ENCODE measurements at places on chromosomes 6 and 20.

GRCh38 chr6:41555326-41556300, 9.4 kb downstream of the FOXP4 start:
- H3K27ac ChIP-seq, result no peak overlapping the region
- peaks cover 19% of the 10 kb centered on the region for H3K4me1 ChIP-seq
- no peak overlapping the region for H3K4me3 ChIP-seq
- DNase-seq, result no peak
- no peaks in the 10 kb centered on the region for H3K36me3 ChIP-seq

DNA sequence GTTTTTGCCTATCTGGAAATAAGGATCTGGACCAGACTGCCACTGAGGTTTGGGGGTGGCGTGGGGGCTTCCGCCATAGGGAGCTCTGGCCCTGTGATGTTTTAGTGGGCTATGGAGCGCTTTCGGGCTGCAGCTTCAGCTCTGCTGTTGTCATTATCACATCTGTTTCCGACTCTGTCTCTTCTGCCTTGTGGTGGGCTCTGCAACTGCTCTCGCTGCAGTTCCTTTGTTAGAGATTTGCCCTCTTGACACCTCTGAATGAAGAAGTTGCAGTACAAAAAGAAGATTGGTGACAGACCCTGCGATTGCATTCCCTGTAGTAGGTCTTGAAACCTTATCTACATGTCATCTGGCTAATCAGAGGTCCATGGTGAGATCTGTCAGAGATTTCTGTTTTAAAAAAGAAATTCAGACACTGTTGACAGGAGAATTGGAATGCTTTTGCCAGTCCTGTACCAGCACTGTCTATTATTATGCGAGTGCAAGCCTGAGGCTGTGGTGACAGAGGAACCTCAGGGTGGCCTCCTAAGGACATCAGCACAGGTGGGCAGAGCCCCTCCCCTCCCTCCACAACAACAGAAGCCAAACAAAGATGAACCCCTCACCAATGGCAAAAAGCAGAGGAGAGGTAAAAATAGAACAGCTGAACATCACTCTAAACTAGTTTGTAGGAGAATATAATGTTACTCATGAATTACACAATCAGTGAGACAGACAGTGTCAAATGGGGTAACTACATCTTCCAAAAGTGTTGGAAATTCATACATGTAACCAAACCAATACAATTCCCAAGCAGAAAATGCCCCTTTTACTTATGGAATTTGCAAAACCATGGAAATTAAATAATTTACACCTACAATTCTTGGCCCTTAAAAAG, 63.5 kb upstream of the DEFB112 start:
- H3K4me3 ChIP-seq, result no peak overlapping the region
- no peaks in the 10 kb centered on the region for H3K27me3 ChIP-seq
- no peak overlapping the region for H3K27ac ChIP-seq
- H3K36me3 ChIP-seq, result no peaks in the 10 kb centered on the region

GRCh38 chr6:46525583-46525982, 34.3 kb upstream of the RCAN2 start:
- no peak for DNase-seq
- H3K27ac ChIP-seq, result no peak overlapping the region
- no peaks in the 10 kb centered on the region for H3K4me1 ChIP-seq
- no peaks in the 10 kb centered on the region for H3K36me3 ChIP-seq
- no peaks in the 10 kb centered on the region for H3K27me3 ChIP-seq

- H3K27ac ChIP-seq, result no peak overlapping the region
- H3K36me3 ChIP-seq, result peaks cover 5% of the 10 kb centered on the region
- no peak for DNase-seq
- no peaks in the 10 kb centered on the region for H3K4me1 ChIP-seq
- H3K27me3 ChIP-seq, result no peaks in the 10 kb centered on the region
- H3K4me3 ChIP-seq, result no peak overlapping the region
These were observed 63.4 kb downstream of the SERAC1 start for GRCh38 chr6:158104696-158105095.

GRCh38 chr6:44470746-44471145, 83.2 kb downstream of the CDC5L start:
- no peak overlapping the region for H3K27ac ChIP-seq
- no peaks in the 10 kb centered on the region for H3K27me3 ChIP-seq
- H3K4me1 ChIP-seq, result no peaks in the 10 kb centered on the region

GRCh38 chr20:62112368-62112767, 9.9 kb upstream of the LSM14B start:
- no peak overlapping the region for H3K4me3 ChIP-seq
- no peak for DNase-seq

DNA sequence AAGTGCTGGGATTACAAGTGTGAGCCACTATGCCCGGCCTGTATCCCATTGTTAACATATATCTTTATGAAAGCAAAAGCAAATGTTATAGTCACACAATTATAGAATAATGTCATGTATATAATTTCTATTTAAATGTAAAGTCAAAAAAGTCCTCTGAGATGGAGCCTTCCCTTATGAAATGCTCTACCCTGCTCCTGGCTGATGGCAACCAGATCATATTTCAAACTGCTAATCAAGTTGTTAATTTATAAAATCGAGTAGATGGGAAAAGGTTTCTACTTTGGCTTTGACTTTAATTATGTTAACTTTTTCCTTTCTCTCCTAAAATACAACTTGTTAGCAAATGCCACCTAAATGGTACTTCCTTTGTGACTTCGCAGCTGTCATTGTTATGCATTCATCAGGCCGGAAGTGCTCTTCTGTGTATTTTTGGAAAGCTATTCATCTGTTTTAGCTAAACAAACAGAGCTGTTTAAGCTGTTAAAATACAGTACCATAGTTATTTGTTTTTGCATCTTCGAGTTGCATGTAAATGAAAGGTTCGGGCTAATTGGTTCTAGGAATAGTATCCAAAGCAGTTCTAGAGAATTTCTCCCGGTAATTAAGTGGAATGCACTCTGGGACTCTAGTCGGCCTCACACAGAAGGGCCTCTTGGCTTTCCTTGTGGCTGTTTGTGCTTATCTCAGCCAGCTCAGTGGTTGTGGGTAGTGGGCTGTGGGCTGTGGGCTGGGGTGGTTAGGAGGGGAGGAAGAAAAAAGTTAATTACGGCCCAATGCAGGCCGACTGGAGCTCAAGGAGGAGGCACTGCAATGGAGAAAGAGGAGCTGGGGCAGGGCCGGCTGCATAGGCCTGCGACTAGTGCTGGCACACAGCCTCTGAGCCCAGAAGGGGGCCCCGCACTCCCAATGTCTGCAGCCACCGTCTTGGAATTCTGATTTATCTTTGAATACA, 34.8 kb downstream of the SLC35D3 start:
- H3K36me3 ChIP-seq, result no peaks in the 10 kb centered on the region
- no peak overlapping the region for H3K4me3 ChIP-seq
- peaks cover 8% of the 10 kb centered on the region for H3K27me3 ChIP-seq
- H3K4me1 ChIP-seq, result no peaks in the 10 kb centered on the region

DNA sequence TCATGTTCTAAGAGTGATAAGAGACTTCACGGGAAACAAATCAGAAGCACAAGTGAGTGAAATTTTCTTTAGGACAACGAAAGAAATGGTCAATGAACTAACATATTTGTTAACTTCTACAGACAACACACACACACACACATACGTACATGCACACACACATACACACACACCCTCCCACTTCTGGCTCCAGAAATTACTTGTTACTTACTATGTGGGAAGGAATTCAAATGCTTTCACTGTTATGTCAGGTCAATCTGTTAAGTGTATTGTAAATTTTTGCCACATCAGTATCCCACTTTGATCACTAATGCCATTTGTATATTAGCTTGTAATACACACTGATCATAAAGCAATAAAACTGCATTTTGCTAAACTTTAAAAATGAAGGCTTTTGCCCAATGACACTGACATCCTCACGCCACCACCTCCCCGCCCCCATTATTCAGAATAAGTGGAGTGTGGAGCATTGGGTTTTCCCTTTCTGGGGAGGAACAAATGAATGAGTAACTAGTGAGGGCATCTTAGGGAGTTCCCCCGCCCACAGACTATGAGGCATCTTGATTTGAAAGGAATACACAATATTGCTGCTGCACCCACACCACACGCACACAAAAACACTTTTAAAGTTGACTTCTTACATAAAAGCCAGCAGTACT, 76.2 kb downstream of the ATXN1 start:
- peaks cover 12% of the 10 kb centered on the region for H3K4me1 ChIP-seq
- no peak for DNase-seq
- H3K4me3 ChIP-seq, result no peak overlapping the region
- no peaks in the 10 kb centered on the region for H3K27me3 ChIP-seq
- no peak overlapping the region for H3K27ac ChIP-seq

DNA sequence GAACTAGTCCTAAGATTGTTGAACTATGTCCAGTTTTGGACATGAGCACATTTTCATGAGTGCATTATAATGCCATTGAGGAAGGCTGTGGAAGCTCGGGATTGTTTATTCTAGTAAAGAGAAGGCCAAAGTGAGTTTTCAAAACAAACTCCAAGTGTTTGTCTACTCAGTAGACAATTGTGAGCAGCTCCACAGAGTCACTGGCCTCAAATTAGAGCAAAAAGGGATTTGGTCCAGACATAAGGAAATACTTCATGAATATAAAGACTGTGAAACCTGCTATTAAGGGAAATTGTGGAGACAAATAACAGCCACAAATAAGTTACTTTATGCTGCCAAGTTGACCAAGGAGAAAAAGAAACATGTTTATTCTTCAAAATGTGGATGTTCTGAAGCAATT, 42.6 kb upstream of the PREP start:
- no peak for DNase-seq
- no peaks in the 10 kb centered on the region for H3K36me3 ChIP-seq
- no peak overlapping the region for H3K4me3 ChIP-seq
- no peaks in the 10 kb centered on the region for H3K4me1 ChIP-seq

GRCh38 chr6:132132924-132133639, 181.9 kb upstream of the CCN2 start:
- no peaks in the 10 kb centered on the region for H3K27me3 ChIP-seq
- no peak overlapping the region for H3K27ac ChIP-seq
- peaks cover 20% of the 10 kb centered on the region for H3K4me1 ChIP-seq
- H3K4me3 ChIP-seq, result no peak overlapping the region

DNA sequence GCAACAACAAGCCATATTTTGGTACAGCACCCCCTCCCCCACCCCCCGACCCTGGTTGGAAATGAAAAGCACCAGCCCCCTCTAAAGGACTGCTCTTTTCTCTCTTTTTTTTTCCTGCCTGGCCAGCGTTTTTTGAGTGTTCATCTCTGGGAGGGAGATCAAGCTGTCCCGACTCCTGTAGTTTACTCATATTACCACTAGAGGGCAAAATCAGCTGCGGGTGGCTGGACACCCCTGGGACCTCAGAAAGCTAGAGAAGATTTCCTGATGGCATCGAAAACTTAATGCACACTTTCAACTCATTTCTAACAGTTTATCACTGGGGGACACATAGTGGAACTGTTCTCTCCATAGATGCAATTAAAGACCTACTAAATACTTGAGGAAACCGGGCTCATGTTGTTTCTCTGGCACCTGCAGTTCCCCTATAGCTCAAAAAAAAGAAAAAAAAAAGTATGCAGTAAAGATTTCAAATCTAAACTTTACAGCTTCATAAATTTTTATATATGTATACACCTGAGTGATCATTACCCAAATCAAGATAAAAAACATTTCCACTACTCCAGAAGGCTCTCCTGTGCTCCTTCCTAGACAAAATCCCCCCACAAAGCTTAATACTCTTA, 24.4 kb downstream of the CNBD2 start:
- H3K4me1 ChIP-seq, result peaks cover 3% of the 10 kb centered on the region
- no peak for DNase-seq
- H3K36me3 ChIP-seq, result no peaks in the 10 kb centered on the region
- no peak overlapping the region for H3K27ac ChIP-seq
- no peaks in the 10 kb centered on the region for H3K27me3 ChIP-seq

DNA sequence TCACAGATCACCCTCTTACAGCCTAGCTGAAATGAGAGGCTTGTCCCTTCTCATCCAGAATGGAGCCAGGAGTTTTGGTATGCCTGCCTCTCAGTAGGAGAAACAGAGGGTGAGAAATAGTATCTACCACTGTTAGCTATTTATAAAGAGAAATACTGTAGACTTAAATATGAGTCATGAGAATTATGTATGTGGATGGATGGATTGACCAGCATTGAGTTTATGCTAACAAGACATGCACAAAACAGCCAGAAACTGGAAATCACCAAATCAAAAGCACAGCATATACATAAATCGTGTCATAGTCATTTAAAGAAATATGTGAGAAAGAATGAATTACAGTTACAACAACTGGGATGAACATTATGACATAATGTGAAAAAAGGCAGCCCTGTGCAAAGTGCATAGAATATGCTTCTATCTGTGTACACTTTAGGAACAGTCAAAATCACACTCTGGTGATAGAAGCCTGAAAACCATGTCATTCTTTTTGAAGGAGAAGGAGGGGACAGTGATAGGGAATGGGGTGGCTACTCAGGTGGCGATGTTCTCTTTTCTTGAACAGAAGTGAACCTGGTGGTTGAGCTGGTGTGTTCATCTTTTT, 79.8 kb upstream of the KIF25 start:
- peaks cover 77% of the 10 kb centered on the region for H3K36me3 ChIP-seq
- H3K27ac ChIP-seq, result no peak overlapping the region
- H3K4me1 ChIP-seq, result no peaks in the 10 kb centered on the region
- no peak for DNase-seq
- no peaks in the 10 kb centered on the region for H3K27me3 ChIP-seq

Measured in upper lobe of right lung (tissue), 1 donor.